Activated T-helper 1 cell treated with Interleukin-2 at 50 U/mL for 16 hours (primary cell): ENCODE measurements at places on chromosomes 12 and 14.

DNA sequence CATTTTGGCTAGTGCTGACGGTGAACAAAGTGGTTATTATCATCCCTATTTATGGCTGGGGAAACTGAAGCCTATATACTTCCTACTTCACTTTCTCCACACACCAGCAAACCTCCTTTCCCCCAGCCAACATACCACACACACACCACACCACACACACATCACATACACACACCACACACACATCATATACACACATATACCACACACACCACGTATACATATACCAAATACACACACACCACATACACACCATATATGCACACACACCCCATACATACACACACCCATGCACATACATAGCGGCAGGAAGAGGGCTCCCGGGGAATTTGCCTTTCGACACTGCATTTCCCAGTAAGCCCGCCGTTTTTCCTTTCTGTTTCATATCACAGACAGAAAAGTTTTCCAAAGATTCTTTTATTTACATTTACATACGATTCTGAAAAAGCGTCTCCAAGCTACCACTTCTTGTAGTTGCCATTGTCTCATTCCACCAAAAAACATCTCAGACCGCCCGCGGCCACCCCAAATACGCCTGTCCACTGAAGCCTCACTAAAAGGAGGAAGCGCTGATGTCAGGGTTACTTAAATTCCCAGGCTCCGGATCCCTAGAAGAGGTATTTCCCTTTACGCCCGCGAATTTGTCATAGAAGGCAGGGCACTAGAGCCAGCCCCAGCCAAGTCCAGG is 823 bp upstream of the RAB5B start:
- DNase-seq = no peak

DNA sequence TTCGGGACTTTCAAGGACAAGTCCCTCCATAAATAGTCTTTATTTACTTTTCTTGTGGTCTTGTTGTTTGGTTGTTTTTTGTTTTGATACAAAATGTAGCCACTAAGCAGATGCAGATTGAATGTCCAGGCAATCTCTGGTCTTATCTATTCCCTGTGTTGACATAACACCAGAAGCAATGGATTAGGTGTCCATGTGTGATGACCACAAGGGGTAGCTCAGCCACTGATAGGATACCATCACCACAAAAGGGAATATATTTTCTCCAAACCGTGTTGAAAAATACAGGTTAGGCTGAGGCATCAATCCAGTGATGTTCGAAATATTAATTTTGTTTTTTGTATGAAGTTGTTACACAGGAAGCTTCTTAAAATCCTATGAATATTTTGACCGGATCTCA is 196.3 kb downstream of the EPS8 start:
- DNase-seq = no peak

DNA sequence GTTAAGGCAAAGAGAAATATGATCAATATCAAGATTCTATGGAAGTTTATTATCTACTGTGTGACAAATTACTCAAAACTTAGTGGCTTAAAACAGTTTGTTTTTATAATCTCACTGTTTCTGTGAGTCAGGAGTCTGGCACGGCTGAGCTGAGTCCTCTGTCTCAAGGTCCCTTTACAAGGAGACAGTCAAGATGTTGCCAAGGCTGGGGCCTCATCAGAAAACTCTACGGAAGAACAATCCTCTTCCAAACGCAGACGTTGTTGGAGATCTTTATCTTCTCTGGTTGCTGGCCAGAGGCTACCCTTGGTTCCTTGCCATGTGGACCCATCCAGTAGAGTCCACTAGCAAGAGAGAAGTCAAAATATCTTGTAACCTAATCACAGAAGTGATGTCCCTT is 100.6 kb upstream of the CCND2 start:
- DNase-seq = no peak

DNA sequence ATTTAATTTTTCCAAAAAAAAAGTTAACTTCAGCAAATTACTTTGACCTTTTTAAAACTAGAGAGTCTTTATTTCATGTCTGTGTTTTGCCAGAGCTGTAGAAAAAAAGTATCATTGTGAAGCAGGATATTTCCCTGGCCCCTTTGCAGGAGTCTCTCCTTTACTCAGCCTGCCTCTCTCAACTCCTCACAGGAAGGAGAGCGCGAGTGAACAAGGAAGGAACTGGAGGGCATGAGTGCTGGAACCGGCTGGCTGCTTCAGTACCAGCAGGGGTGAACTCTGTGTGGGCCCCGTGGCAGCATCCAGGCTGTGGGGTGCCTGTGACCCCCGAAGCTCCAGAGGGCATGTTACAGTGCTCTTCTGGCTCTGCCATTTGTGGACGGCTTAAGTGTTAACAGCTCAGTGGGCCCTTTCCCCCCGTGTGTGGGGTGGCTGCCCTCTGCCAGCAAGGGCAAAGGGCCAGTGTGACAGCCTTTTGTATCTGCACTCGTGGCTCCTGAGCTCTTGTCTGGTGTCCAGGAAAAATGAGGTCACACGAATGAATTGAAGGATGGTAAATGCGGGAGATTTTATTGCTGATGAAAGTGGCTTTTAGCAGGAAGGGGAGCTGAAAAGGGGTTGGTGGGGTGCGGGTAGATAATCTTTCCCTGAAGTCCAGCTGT is 76.6 kb upstream of the KCNH3 start:
- DNase-seq = no peak

GRCh38 chr12:113244047-113244460 is 22.8 kb downstream of the TPCN1 start:
- no peak for DNase-seq

- no peak for DNase-seq
These were observed 368.6 kb upstream of the RGS6 start for GRCh38 chr14:71563492-71564153.
